Renal cortical epithelial cell (primary cell): ENCODE measurements at places on chromosomes 1 and 21. TPM values are rescaled to one million over a fixed set of nuclear protein-coding genes. Genes with fewer than 3 reads are reported as not detected.

DNA sequence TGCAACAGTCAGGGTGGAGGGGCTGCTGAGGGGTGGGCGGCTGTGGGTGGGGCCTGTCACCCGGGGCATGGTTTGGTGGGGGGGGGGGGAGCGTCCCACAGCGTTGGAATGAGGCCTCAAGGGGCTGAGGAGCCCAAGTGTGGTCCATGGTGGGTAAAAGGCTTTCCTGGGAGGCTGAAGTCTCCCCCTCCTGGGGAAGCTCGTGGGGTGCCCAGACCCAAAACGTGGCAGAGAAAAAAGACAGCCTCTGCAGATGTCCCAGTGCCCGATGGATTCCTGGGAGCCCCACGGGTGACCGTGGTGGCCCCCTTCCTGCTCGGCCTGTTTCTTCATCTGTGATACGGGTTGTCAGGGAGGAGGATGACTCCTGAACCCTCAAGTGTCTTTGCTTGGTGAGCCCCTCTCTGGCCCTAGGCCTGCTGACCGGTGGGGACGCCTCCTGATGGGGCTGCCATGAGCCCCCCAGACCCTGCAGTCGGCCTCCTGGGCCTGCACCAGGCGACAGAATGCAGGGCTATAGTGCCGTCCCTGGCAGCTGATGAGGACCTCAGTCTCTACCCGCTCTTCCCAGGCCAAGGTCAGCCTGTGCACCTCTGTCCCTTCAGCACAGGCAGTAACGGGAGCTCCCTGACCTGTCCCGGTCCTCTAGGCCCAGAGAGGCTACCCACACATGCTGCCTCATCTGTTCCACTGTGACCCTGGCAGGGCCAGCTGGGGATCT, 1.1 kb downstream of the OBSCN start:
- DNase-seq: no peak

Gene GBP6
- under 0.01 and 4.7 TPM in 2 replicates for total RNA-seq

Gene ABCG1
- total RNA-seq: 0.52 and 0.85 TPM in 2 replicates

DNA sequence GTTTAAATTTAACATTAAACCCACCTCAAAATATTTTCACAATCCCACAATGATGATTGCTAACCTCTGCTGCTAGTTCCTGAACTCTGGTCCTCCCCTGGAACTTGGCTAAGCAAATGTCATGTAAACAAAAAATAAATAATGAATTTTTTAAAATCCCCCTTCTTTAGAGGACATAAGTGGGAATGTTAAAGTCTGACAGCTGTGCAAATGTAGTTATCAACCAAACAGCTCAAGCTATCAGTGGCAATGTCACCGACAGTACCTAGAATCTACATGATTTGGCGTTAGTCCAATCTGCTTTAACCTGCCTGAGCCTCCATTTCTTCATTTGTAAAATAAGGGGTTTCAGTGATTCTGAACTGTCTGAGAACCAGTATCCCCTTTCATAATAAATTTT, 67.7 kb downstream of the GDAP2 start:
- DNase-seq: no peak

Gene CAPN2
- 300 and 425 TPM in 2 replicates for total RNA-seq

DNA sequence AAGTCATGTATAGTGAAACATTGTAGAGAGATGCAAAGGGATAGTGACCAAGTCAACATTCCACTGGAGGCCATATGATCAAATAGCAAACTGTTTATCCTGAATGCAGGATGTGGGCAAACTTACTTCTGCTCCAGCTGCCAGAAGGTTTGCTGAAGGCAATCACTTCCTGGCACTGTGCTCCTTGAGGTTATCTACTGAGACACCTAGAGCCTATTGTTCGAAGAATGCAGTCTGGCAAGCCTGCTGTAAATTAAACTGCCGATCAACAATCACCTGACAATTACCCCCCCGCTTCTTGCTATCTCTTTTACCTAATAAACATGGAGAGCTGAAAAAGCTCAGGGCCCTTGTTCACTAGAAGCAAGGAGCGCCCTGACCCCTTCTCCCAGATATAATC, 139.4 kb upstream of the B3GALT2 start:
- DNase-seq: no peak

DNA sequence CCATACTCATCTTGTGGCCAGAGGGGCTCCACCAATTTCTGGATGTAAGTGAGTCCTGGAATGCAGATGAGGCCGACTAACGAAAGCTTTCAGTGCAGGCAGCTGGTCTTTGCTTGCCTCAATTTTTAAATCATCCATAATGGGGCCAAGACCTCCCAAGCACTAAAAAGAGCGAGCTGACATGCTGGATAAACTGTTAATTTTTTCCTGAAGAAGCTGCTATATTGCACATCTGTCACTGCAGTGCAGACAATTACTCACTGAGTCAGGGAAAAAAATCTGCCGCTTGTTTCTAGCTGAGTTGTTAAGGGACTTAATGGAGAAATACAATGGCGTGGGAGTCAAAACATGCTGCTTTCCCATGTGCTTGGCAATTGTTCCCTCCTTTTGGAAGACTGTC, 205.5 kb downstream of the GPATCH2 start:
- DNase-seq: no peak

DNA sequence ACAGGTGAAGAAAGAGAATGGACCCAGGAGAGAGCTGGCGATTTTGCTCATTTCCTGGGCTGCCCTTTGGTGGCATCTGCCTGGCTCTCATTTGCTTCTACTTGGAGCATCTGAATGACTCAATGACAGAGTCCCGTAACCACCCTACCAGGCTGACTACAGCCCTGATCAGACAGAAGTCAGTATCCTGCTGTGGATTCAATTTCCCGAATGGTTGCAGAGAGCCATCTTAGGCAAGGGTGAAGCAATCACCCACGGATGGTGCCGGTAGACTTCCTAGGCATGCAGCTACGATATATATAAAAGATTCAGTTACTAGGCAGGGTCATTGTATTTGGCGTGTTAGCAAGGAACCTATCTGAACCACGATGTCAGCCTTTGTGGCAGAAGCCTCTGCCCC, 10.2 kb downstream of the AJAP1 start:
- DNase-seq: no peak

Gene RIMS3
- total RNA-seq: 6.7 and 12.5 TPM in 2 replicates

Gene ATP5PO
- 155 and 208 TPM in 2 replicates for total RNA-seq

DNA sequence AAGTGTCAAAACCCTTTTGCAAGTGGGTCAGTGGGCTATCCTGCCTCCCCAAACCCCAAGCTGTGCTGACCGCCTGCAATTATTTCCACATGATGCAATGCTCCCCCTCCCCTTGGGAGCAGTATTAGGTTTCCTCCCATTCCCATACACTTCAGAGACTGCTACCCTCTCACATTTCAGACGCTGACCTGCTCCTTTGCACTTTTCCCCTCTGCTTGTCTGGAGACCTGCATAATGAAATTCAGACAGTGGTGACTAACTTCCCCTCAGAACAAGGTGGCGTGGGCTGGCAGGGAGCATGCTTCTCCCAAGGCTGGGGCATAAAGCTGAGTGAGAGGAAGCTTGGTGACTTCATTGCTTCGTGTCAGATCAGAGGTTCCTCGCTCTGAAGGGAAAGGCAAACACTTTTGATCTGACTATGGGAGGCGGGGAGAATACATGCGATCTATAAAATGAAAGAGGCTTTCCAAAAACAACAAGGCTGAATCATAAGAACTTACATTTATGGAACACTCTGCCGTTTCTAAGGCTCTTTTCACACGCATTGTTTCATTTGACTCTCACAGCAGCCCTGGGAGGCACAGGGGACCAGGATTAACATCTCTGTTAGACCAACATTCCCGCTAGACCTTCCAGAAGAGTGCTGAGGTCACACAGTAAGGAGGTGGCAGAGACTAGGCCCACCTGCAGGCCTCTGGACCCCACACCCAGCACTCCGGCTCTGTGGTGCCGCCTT, 27.5 kb upstream of the ROR1 start:
- peak; percentile 95 for DNase-seq

DNA sequence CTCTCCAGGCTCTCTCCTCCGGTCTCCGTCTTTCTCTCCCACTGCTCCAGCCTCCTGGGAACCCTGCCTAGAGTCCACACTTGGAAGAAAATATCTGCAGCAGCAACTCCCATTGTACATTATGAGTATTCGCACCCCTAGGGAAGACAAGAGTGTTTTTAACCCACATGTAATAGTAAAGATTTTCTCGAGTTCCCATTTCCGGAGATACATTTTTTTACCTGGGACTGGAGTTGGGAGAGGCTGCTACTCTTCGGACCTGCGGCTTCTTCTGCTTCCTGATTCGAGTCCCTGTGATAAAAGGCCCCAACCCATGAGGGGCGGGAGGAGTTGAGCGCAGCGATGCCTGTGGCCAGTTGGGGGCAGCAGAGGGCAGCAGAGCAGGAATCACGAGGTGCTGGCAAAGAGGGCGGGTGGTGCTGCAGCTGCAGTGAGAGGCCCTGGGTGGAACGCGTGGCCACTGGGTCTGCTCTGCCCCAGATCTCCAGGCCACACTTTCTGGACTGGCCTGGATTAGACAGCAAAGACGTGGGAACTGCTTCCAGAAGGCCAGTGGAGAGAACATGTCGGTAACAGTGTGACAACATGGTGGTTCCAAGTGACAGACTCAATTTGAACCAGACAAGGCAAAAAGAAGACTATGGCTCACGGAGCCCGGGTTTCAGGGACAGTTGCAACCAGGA, 221.0 kb upstream of the CSF3R start:
- DNase-seq: peak; percentile 23

Gene PRR9
- total RNA-seq: not detected in 2 replicates

GRCh38 chr1:78797108-78797781, 147.6 kb downstream of the IFI44 start:
- peak; percentile 59 for DNase-seq

DNA sequence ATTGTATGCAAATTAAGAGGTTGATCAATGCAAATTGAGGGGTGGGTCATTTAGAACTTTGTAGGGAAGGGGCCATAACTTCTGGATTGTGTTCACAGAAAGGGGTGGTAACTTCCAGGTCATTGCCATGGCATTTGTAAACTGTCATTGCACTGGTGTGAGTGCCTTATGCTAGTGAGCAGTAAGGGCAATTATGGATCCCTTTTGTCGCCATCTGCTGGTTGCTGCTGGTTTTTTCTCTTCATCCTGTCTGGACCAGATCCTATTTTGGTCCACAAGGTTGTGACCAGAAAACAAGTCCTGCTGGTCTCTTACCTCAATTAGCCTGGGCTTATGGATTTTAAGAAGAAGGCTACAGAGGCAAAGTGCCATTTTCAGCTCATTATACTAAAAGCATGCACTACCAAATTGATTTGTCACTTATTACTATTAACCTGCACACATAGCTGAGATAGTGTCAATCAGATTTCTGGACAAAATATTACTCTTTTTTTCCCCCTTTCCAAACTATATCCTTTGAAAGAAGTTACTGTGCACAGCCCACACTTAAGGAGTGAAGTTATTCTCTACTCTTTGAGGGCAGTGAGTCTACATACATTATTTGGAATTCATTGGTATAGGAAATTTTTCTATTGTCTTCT, 196.2 kb downstream of the ZC3H11B start:
- peak; percentile 48 for DNase-seq
